ENCODE measurements at places on chromosomes 4 and X. TPM values are rescaled to one million over a fixed set of nuclear protein-coding genes. Genes with fewer than 3 reads are reported as not detected.

ARMCX4 gene
- 5.1 TPM for polyA plus RNA-seq

DKK2 gene
- 2.3 TPM for polyA plus RNA-seq

CYTL1 gene
- polyA plus RNA-seq: not detected

MGAT4D gene
- polyA plus RNA-seq: not detected

ARSD gene
- 7.0 TPM for polyA plus RNA-seq

SSX1 gene
- polyA plus RNA-seq: not detected

TXLNG gene
- polyA plus RNA-seq: 6.8 TPM

SLC9B1 gene
- polyA plus RNA-seq: 0.64 TPM

MTMR8 gene
- 0.15 TPM for polyA plus RNA-seq

PARM1 gene
- polyA plus RNA-seq: 9.5 TPM

GC gene
- not detected for polyA plus RNA-seq
